Activated CD4-positive, alpha-beta T cell treated with anti-CD3 and anti-CD28 coated beads for 24 hours (primary cell): ENCODE measurements at places on chromosomes 6 and 20.

GRCh38 chr6:29142309-29142708 lies 28.4 kb upstream of the OR2J2 start:
- no peak for DNase-seq

GRCh38 chr6:22888163-22888752 lies 318.9 kb downstream of the HDGFL1 start:
- no peak for DNase-seq

DNA sequence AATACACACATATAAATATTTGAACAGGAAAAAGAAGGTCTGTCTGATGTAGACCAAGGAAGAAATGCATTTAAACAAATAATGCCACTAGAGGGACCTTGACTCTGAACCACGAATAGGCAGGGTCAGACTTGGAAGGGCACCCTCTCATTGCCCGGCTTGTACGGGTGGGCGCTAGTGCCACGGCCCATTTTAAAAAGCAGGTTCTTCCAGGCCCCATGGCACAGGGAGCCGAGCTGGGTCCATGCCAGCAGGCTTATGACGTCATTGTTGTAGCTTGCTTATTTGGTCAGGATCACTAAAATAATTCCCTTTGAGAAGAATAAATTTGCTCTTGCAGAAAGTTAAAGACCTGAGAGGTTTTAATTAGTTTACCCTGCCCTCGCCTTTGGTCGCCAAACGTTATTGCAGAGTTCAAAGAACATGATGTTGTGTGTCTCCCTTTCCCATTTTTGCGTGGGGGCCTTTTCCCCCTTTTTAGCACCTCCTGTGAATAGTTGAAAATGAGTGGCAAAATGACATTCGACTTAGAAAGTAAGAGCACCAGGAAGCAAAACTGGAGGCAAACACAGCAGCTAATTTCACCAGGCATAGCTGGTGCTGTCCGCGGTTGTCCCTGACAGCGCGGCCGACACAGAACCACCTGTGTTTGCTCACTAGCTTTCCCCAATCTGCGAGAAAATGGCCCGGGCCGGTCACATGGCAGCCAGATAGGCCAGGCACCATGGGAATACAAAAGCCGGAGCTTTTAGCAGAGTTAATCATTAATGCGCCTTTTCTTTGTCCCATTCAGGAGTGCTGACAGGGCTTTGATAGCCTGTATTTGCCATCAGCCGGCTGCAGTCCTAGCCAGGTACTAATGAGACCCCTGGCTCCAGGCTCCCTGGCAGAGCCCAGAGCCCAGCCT lies 93.8 kb downstream of the FOXA2 start:
- no peak for DNase-seq

DNA sequence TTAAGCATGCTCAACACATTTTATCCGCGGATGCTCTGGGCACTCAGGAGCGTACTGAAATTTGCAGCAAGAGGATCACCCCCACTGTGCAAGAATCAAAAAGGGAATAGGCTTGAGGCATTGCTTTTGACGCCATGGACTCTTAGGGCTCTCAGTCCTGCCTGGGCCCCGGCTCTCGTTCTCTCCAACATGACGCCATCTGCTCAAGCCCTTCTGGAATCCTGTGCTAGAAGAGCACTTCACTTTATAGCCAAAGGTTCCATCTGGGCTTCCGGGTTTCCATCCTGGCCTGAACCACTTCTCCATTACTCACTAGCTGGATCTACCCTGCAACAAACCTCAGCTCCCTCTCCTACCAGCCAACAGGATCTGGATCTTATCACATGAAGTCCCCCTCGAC lies 105.3 kb downstream of the FOXF2 start:
- no peak for DNase-seq

DNA sequence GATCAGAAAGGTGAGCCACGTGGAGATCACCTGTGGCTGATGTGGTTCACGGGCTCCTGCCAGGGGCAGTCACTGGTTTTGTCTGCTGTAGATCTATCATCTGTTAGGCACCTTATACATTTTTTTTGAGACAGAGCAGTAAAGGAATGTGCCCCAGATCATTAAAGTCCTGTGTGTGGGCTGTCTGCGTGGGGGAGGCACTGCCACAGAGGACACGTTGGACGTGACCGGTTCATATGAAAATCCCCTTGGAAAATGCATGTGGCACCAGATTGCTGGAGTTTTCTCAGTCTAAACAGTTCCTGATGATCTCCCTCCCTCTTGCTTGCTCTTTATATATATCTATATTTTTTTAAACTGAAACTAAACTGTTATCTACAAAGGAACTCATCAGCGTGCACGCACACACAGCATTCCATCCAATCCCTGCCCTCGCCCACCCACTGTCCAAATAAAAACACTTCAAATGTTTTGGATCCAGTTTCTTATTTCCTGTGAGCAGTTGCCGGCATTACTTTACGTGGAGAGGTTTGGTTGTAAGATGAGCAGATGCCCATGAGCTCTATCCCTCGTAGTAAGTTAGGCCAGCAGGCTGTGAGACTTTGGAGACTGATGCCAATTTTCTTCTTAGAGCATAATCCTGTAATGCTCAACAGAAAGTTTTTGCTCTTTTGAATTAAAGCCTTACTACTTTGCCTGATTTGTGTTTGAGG lies 161.6 kb upstream of the EXOC2 start:
- no peak for DNase-seq

DNA sequence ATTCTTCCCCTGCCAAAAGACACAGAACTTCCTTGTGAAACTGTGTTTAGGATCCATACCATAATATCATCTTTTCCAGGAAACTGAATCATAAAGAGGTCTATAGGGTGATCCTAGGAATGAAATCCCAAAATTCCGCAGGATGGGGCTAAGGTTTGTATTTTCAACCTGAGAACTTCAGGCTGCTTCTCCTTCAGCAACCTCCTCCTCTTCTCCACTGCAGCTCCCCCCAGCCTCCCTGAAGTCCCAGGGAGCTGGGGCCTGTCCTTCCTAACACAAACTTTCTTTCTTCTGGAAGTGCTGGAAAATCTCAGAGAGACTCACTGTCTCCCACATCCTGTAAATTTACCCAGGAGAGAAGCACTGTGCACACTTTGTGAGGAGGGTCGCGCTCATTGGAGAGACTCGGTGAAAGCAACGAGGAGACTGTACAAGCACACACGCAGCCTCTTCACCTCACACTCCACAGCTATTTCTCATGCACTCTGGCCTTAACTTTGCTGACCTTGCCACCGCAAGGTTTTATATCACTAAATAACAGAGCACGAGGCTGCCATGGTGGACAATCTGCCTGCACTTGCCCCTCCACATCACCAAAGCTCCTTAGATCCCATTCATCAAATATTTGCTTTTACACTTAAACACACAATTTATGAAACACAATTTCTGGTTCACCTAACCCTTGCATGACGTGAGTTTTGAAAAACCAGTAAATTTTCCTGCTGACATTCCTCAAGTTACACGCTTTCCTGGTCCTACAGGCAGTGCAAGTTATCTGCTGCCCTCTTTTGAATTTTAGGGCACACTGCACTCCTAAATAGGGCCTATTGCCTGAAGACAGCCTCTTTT lies 14.3 kb downstream of the ID4 start:
- DNase-seq: no peak

GRCh38 chr20:25223179-25223661 lies 24.7 kb upstream of the PYGB start:
- no peak for DNase-seq

GRCh38 chr6:135084916-135085269 lies 30.3 kb upstream of the HBS1L start:
- DNase-seq: no peak
